ENCODE measurements at places on chromosomes 4 and X.

- DNase-seq = no peak
These were observed 46.4 kb downstream of the PTPN13 start for GRCh38 chr4:86640469-86640868.

DNA sequence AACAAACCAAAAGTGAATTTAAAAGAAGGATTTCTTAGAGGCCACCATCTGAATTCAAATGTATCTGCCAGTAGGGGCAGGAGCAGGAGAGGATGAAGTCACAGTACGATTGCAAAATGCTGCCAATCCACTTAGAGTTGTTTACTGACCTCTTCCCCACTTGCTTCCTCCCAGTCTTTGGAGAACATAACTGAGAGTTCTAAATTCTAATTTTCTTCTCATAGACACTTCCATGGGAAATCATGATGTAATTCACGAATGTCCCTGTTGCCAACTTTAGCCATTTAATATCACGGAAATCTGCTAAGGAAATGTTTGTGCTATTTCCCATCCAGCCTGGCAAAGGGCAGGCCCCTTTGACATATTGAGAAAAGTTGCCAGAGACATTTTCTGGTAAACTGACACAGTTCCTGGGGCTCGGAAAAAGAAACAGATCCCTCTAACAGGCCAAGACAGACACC is 33.6 kb upstream of the NOCT start:
- peak; percentile 86 for DNase-seq

DNA sequence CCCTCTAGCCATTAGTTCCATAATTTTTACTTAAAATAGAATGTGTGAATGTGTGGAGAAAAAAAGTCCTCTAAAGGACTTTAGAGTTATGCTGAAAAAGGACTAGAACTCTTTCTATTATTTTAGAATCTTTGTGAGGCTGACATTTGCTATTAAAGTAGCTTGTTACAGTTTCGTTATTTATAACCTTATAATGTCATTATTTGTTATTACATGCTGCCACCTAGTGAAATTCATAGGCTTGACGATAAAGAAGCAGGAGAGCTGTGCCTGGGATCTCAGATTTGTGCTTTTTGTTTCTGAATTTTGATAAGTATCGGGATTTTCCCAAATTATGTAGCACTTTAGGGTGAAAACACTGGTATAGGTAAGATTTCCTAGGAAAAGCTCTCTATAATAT is 38.5 kb upstream of the TAPT1 start:
- peak; percentile 47 for DNase-seq

DNA sequence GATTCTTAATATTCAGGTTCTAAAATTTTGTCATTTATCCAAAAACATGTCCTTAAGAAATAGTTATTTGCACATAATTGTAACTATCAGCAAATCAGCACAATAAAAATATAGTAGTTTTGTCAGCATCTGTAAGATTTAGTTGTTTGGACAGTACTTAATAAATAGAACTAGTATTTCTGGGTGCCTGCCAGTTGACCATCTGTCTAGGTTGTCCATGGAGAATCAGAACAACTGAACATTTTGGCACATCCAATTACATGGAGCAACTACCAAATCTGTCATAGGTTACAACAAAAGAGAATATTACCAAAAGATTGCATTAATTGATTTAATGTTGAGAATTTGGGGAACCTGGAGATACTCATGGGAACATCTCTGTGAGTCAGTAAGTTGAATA is 305.5 kb upstream of the TACR3 start:
- DNase-seq = no peak

DNA sequence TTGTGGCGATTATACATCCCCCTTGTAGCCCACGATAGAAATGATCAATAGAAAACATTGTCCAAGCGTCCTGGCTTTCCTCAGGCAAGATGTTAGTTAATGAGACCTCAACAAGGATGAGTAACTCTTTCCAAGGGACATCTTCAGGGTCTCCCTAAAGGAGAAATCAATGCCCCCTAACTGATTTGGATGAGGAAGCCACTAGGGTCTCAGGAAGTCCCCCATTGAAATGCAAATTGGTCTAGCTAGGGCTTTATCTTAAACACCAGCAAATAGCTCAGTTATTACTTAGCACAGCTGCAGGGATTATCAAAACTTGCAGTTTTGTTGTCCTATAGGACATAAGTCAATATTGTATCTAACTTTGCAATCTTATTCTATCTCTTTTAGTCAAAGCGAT is 721.5 kb downstream of the IL1RAPL1 start:
- no peak for DNase-seq

DNA sequence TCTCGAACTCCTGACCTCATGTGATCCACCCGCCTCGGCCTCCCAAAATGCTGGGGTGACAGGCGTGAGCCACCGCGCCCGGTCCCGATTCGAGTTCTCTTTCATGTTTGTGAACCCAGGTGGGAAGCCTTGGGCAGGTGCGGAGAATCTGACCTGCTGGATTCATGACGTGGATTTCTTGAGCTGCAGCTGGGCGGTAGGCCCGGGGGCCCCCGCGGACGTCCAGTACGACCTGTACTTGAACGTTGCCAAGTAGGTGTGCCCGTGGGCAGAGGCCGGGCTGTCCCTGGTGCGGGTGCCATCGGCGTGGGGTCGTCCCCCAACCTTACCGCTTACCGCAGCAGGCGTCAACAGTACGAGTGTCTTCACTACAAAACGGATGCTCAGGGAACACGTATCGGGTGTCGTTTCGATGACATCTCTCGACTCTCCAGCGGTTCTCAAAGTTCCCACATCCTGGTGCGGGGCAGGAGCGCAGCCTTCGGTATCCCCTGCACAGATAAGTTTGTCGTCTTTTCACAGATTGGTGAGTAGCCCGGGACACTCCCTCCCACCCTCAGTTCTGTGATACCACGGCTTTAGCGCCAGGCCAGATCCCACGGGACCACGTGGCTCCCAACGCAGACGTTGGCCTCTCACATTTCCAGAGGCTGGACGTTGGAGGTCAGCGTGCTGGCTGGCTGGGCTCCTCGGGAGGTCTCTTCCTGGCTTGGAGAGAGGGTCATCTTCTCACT is 15.6 kb downstream of the IL3RA start:
- no peak for DNase-seq

DNA sequence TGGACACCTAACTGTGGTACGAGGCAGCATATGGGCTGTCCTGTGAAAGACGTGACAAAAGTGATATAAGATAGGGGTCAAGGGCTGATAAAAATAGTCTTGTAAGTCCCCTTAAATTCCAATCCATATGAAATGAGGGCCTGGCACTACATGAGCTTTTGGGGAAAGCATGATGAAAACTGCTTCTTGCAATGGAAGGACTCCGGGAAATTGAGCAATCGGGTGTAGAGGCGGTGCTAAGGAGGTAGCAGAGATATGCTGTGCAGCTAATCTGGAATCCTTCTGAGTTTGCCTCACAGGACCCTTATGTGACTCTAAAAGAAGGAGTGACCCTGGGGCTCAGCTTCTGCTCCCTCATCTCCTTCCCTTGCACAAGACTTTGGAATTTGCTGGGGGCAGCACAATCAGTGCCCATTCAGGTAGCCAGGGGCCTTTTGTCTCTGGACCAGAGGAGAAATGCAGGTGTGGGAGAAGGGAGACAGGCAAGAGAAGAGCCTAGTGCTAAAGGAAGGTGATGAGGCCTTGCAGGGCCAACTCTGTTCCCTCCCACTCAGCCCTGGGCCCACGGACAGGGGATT is 12.8 kb downstream of the CLDN2 start:
- DNase-seq = peak; percentile 24

- no peak for DNase-seq
These were observed at the start of gene SLC4A4 for GRCh38 chr4:71338846-71339593. TSS of gene SLC4A4 (plus strand) at chr4:71339020.

DNA sequence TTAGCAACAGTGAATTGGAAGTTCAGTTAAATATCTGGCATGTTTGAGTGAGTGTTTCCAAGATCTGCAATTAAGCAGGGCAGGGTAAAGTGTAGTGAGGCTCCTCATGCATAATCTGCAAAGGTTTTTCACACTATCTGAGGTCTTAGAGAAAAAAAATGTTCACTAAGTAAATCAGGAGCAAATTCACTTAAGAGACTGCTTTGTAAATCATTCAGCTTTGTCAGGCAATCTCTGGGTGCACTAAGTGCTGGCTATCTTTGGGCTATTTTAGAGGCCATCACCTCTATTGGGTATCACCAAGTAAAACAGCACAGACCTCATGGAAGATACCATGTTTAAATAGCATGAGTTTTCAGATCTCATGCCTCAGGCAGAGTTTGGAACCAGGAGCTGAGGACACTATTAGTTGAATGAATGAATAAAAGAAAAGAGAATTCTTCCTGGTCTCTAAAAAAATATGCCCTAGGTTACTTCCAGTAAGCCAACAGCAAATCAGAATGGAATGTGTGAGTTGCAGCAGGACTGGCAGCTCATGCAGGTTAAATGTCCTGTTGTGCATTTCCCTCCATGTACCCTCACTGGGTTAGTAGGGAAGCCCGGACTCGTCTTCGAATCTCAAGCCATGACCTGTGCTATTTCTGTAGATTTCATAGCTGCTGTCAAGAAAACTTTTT is 195.3 kb downstream of the KCNIP4 start:
- DNase-seq = no peak

GRCh38 chrX:131332331-131332730 is 43.2 kb upstream of the IGSF1 start:
- DNase-seq = no peak

DNA sequence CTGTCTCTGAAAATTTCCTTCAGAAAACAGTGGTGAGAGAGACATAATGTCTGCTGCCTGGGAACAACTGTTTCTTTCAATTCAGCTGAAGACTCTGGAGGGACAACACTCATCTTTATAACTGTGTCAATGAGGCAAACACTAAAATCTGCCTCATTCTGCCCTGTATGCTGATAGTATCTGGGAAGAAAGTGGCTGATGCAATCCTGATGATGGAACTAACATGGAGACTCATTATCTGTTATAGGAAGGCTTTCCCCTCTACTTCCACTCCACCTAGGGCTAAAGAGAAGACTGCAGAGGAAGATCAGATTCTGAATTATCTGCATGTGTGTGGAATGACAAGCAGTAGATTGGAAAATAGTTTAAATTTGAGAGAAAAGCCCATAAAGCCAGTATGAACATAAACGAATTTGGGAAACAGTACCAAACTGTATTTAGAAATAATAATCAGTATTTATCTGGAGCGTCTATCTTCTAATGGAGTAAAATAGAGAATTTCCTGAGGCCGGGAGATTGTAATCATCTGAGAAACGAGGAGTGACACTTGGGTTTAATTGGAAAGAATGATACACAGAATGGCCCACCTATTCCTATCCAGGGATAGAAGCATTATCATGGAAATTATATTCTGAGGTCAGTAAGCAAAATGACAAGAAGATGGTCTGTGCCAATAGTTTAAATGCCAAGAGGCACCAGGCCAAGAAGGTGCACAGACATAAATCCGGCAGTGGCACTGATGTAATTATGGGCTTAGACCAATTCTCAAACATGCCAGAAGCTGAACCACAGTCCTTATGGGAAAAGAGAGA is 85.4 kb downstream of the SHISA3 start:
- no peak for DNase-seq

- peak; percentile 58 for DNase-seq
These were observed 44.0 kb downstream of the SLC25A5 start for GRCh38 chrX:119512146-119512800.

DNA sequence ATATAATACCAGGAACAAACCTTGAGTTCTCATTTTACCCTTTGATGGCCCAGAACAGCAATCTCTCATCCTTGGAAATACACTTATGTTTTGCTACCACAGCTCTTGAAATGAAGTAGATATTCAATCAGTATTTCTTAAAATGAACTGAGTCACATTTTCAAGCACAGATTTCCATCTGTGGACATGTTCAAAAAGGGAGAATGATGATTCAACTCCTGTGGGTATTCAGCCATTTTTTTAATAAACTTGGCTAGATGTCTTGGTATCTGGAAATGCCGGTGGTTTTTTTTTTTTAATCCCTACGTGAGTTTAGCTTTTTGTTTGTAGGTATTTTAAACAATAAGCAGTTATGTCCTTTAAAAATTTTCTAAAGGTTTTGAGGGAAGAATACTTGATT is 64.2 kb upstream of the TRPC5OS start:
- DNase-seq = no peak

- no peak for DNase-seq
These were observed 639.6 kb downstream of the IQCM start for GRCh38 chr4:149176039-149176438.

- no peak for DNase-seq
These were observed 81.5 kb downstream of the PJA1 start for GRCh38 chrX:69083801-69084200.

- DNase-seq = peak; percentile 56
These were observed 1.5 kb downstream of the KLF8 start for GRCh38 chrX:56233682-56234081.

- no peak for DNase-seq
These were observed 63.5 kb upstream of the ARHGAP36 start for GRCh38 chrX:130994671-130995070.

Measured in fibroblast of gingiva (primary cell).